Mesendoderm (in vitro differentiated cells): ENCODE measurements at places on chromosomes 3 and 15.

DNA sequence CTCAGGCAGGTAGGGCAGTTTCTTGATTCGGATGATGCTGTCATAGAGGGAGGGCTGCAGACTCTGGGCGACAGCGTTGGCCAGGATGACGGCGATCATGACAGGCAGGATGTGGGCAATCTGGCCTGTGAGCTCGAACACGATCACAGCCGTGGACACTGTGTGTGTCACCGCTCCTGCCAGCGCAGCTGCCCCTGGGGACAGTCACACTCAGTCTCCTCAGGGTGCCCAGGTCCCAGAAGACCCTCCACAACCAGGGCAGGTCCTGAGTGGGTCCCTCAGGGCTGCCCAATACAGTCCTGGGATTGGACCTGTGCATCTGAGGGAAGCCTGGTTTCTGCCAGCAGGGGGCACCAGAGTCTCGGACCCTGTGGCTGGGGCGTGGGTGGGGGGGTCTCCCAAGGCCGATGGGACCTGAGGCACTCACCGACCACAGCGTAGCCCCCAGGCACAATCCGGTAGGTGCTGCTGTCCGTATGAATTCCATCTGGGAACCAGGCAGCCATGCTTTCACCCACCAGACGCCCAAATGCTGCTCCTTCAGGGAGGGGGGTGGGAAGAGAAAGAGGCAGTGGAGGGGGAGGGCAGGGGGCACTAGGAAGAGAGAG is 7.2 kb downstream of the CLCN2 start:
- DNase-seq = peak; percentile 55
- peaks cover 4% of the 10 kb centered on the region for H3K36me3 ChIP-seq
- H3K27me3 ChIP-seq = no peaks in the 10 kb centered on the region
- H3K4me3 ChIP-seq = no peak overlapping the region
- H3K4me1 ChIP-seq = peaks cover 3% of the 10 kb centered on the region

- H3K27ac ChIP-seq = no peak overlapping the region
- H3K4me1 ChIP-seq = no peaks in the 10 kb centered on the region
- no peak overlapping the region for H3K4me3 ChIP-seq
- no peak for DNase-seq
- no peaks in the 10 kb centered on the region for H3K36me3 ChIP-seq
Measured at GRCh38 chr15:71357321-71357732, 242.1 kb downstream of the THSD4 start.

DNA sequence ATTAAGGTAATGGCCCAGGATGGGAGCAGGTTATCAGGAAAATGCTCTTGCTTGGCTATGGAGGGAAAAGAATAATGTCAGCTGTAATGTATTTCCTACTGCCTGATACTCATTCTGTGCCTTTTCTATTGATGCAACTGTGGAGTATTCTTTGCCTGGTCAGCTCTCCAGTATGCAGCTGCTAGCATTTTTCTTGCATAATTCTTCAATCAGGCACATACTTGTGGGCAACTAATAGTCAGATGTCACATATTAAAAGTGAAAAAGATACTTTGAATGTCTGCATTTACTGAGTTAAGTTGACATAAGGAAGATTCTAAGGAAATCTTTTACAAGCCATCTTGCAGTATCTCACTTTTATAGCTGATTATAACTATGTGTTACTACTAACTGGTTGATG is 29.5 kb downstream of the CD80 start:
- DNase-seq = no peak
- no peaks in the 10 kb centered on the region for H3K27me3 ChIP-seq

DNA sequence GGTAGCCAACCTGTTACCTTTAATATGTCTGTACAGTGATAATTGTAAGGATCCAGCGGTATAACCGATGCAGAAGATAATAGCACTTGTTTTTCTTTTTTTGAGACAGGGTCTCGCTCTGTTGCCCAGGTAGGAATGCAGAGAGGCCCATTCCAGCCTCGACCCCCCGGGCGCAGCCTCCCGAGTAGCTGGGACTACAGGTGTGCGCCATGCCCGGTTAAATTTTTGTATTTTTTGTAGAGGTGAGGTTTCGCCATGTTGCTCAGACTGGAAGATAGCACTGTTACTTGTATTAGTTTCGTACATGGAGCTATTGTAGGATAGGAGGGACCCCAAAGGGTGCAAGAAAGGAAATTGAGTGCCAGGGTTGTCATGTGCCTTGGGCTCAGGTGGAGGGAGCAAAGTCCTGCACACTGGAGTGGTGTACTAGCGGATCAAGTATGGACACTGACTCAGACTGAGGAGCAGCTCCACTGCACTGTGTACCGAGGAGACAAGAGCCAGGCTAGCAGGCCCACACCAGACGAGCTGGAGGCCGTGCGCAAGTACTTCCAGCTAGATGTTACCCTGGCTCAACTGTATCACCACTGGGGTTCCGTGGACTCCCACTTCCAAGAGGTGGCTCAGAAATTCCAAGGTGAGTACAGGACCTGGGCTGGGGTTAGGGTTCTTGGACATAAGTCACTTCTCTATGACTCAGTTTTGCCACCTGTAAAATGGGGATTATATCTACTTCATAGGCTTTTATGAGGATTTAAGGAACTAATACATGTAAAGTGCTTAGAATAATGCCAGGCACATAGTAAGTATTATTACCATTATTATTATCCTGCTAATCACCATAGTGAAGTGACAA is 1.0 kb downstream of the OGG1 start:
- H3K4me3 ChIP-seq = peak overlapping the region; percentile 81
- H3K4me1 ChIP-seq = peaks cover 4% of the 10 kb centered on the region
- DNase-seq = no peak

GRCh38 chr3:64815195-64815631 is 127.4 kb upstream of the ADAMTS9 start:
- H3K27me3 ChIP-seq = no peaks in the 10 kb centered on the region
- H3K4me1 ChIP-seq = no peaks in the 10 kb centered on the region
- H3K36me3 ChIP-seq = no peaks in the 10 kb centered on the region
- no peak overlapping the region for H3K4me3 ChIP-seq
